ENCODE measurements at places on chromosomes 3 and 15.

DNA sequence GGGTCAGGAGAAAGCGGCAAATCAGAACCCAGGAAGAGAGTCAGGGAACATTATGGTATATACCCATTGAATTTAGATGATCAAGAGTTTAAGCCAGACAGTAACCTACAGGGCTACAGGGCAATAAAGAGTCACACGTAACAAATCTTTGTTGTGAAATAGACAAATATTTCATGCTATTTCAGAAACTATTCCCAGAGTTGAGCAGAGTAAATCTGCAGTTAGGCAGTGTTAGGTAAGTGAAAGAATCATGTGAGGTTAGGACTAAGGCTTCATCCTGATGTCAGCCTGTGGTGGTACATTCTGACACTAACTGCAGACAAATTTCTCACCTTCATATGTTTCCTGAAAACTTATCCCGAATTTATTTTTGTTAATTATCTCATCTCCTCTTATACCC, 153.0 kb downstream of the UBE2E2 start:
- DNase-seq: no peak

GRCh38 chr3:9866639-9867038, 13.4 kb downstream of the CIDEC start:
- no peak for DNase-seq

DNA sequence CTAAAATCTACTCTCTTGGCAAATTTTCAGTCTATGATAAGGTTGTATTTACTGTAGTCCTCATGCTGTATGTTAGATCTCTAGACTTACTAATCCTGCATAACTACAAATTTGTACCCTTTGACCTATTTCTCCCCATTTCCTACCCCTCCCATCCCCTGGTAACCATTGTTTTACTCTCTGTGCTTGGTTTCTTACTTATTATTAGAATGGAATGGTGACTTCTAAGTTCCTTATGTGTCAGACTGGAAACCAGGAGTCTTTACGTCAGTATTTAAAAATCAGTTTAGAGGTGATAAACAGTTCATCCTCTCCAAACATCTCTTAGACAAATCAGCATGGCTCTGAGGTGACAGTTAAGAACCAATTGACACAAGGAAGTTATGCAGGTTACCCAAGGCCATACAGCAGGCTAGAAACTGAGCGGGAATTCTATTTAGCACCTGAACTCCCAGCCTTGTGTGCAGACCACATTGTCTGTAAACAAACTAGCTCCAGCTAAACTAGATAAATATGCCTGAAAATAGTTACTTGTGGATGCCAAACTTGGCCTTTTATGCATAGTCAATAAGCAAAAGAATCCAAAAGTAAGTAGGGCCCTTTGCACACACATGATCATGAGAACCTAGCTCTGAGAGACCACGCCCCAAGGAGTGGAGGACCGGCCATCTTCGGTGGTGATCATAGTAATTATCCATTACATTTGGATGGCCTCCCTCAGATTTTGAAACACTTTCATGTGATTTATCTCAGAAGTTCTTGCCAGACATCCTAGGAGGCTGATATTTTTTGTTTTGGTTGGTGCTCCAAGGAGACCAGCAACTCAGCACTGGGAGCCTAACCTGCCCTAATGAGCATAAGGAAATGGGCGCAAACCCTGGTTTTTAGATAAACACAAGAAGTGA, 72.3 kb upstream of the BOC start:
- DNase-seq: no peak

- DNase-seq: no peak
Measured at GRCh38 chr15:32718227-32718820, 520 bp downstream of the GREM1 start.

DNA sequence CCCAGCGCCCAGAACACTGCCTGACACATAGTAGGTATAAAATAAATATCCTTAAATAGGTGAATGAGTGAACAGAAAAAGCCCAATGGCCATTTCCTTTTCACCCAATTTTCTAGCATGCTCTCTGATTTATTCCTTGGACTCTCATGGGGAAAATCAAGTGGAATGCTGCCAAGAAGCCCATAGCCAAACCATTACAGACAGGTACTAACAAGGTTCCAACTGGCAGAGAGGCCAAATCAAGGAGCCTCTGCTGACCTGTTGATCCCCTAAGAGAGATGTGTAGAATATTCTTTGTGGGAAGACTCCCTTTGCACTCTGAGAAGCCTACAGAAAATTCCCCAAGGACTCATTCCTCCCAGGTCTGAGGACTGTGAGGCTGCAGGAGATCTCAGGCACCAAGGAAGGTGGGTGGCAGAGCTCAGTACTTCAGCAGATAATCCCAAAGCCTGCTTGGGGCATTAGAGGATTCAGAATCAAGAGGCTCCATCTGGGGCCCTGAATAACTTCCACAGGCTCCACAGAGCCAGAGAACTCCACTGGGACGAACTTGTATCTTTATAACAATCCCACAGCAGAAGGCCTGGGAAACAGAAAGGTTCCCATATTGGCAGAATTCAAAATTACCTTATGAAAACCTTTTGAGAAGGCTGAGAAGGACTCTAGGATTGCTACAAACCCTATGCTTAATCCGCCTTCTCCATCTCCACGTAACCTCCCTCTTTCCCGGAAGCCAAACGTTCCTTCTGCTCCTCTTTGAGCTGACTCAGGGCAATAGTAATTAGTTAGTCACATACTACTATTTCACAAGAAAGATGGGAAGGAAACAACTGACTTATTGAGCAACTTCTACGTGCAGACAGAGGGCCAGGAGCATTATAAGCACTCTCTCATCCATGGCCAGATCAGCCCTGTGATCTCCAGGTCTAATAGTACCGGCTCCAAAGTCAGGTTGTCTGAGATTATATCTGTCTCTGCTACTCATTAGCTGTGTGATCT, 34.5 kb downstream of the PRICKLE2 start:
- DNase-seq: no peak

GRCh38 chr3:38738630-38739395, 77.2 kb downstream of the SCN10A start:
- peak; percentile 27 for DNase-seq
